SJSA1 (cell line): ENCODE measurements at places on chromosomes 6 and 20. TPM values are rescaled to one million over a fixed set of nuclear protein-coding genes. Genes with fewer than 3 reads are reported as not detected.

The MEI4 gene
- not detected in 2 replicates for total RNA-seq

The PSMF1 gene
- 81.0 and 130 TPM in 2 replicates for total RNA-seq

The THBD gene
- total RNA-seq: 4.2 and 4.7 TPM in 2 replicates

GRCh38 chr6:133590814-133591213 lies 298.1 kb upstream of the TCF21 start:
- H3K27ac ChIP-seq: no peak overlapping the region
- H3K36me3 ChIP-seq: no peaks in the 10 kb centered on the region
- no peak for DNase-seq
- H3K27me3 ChIP-seq: no peaks in the 10 kb centered on the region; the same call in 1 of the 2 replicates

- 0 out of 2 replicates have a peak, but pooled peaks cover 7% of the 10 kb centered on the region for H3K4me1 ChIP-seq
- H3K27me3 ChIP-seq: no peaks in the 10 kb centered on the region
- DNase-seq: no peak
- H3K36me3 ChIP-seq: no peaks in the 10 kb centered on the region
- no peak overlapping the region for H3K27ac ChIP-seq
- no peak overlapping the region for H3K4me3 ChIP-seq
These were observed 27.2 kb downstream of the ARID1B start for GRCh38 chr6:156804402-156804801.

GRCh38 chr20:23205611-23206041 lies 119.5 kb upstream of the CD93 start:
- H3K4me1 ChIP-seq: peaks cover 9% of the 10 kb centered on the region
- no peak overlapping the region for H3K27ac ChIP-seq
- no peaks in the 10 kb centered on the region for H3K36me3 ChIP-seq
- H3K27me3 ChIP-seq: no peaks in the 10 kb centered on the region; the same call in 1 of the 2 replicates
- H3K4me3 ChIP-seq: no peak overlapping the region
